Left renal cortex interstitium (tissue), 4 donors: ENCODE measurements at places on chromosomes 13 and 19. TPM values are rescaled to one million over a fixed set of nuclear protein-coding genes. Genes with fewer than 3 reads are reported as not detected.

GRCh38 chr13:19664481-19665230 is 31.2 kb downstream of the MPHOSPH8 start:
- DNase-seq = no peak

DNA sequence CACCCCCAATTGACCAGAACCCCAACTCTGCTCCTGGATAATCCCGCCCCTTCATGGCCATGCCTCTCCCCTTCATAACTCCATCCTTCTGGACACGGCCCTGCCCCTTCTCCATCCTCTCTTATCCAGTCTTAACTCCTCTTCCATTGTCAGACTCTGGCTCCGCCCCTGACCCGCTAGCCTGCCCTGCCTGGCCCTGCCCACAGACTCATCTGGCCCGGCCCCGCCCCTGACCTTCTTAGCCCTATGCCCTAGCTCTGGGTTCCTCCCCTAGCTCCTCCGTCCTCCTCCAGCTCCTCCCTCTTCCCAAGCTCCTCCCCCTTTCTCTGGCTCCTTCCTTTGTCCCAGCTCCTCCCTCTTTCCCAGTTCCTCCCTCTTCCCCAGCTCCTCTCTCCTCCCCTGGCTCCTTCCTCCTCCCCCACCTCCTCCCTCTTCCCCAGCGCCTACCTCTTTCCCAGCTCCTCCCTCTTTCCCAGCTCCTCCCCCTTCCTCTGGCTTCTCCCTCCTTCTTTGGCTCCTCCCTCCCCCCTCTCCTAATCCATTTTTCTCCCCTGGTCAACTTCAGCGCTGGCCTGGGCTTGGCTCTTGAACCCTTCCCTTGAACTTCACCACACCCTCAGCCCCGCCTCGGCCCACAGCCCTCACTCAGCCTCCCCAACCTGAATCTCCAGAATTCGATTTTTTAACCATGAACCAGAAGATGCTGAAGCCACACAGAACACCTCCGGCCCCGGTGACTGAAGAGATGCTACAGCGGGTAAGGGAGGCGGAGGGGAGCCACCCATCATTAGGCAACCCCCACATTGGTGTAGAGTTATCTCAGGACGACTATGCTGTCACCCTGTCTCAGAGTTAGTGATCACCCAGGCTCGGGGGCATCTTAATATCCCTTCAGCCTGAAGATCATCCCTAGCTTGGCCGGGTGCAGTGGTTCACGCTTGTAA is 9.2 kb upstream of the ZNF358 start:
- no peak for DNase-seq

GRCh38 chr13:46521921-46522747 is 30.8 kb upstream of the LRCH1 start:
- DNase-seq = no peak

DNA sequence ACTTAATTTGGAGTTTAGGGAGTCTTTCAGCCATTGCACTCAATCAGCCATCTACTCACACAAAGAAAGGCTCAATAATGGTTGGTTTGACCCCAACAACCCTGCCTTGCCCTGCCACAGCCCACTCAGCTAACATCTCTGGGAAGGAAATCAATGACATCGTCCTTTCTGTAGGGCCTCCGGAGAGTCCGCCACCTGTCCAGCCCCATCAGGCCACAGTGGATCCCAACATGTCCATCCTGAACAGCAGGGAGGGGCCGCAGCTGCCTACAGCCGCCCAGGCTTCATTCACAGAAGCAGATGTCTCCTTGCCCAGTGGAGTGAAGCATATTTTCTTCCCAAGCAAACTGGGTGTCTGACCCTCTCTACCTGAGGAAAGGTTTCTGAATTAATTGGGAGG is 4.2 kb upstream of the CDX2 start:
- DNase-seq = no peak

DNA sequence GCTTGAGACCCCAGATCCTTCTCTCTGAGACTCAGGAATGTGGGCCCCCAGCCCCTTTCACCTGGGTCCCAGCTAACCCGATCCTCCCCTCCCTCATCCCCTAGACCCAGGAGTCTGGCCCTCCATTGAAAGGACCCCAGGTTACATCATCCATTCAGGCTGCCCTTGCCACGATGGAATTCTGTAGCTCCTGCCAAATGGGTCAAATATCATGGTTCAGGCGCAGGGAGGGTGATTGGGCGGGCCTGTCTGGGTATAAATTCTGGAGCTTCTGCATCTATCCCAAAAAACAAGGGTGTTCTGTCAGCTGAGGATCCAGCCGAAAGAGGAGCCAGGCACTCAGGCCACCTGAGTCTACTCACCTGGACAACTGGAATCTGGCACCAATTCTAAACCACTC is 463 bp downstream of the FGF21 start:
- DNase-seq = no peak

DNA sequence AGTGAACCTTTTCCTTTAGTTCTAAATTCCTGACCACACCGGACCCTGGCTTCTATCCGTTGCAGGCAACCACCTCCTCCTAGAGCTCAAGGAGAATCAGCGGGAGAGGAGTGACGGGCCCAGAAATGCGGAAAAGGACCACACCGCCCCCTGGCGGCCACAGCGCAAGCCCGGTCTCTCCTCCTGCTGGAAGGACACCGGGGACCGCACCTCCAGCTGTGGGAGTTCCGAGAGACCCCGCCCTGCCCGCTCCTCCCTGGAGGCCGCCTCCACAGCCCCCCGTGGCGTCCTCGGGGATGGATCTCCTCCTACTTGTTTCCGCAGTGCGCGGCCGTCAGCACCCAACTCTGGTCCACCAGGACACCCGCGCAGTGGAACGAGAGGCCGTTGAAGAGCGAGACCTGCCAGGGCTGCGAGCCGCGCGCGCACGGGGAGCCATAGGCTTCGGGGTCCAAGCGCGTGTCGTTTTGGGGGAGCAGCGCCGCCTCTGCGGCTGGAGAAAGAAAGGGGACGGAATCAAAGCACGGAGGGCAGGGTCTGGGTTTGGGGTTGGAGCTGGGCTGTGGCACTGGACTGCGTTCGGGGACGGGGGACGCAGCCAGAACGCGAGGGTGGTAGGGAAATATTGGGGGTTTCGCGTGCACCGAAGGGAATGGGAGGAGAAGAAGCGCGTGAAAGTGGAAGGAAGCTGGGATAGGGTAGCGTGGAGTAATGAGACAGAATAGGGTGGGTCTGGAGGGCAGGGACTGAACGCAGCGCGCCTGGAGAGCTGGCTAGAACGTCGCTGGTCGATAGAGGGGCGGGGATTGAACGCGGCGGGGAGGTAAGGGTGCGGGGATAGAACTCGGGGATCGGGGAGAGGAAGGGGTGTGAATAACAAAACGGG is 2.5 kb downstream of the KLK10 start:
- no peak for DNase-seq

GRCh38 chr19:31164791-31165251 is 184.4 kb downstream of the TSHZ3 start:
- DNase-seq = no peak

DNA sequence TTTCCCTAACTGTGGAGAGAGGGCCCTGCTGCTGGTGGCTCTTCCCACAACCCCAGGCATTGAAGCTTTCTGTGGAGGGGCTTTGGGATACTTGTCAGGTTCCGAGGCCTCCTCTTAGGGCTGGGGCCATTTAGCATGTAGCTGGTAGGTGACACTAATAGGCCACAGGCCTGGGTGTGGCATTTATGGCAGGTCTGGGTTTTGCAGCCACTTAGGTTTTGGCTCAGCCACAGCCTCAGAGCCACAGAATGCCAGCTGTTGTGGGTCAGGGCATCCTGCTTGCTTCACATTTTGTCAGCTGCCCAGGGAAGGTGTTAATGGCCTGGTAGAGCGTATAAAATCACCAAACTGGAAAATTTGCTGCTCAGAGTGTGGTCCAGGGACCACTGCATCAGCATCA is 15.7 kb downstream of the FAM124A start:
- no peak for DNase-seq

GRCh38 chr19:33713194-33713593 is 83.5 kb upstream of the KCTD15 start:
- DNase-seq = no peak

- no peak for DNase-seq
Observed at GRCh38 chr13:92769046-92769445, 457.6 kb upstream of the GPC6 start.

DNA sequence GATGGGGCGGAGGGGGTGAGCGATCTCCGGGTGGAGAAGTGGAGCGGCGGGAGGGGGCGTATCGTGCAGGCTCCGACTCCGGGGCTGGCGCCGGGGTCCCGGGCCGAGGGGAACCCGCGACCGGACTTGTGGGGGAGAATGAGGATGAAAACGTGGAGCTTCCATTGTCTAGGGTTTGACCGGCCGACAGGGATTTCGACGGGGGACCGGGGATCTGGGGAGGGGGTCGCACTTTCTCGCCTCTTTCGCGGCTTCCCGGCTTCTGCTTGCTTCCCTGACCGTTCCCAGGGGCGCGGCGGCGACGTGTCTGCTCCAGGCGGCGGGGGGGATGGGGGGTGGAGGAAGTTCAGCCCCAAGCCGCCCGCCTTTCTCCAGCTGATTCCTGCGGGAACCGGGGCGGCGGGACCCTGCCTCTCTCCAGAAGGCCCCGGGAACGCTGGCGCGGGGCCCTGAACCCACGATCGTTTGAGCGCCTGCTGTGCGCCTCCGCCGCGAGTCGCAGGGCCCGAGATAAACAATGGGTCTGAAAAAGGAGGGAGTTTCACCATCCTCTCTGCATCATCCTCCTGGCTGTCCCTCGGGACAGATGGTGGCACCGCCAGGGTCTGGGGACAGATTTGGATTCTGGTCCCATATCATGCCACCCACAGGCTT is 790 bp downstream of the TPM4 start:
- DNase-seq = no peak

DNA sequence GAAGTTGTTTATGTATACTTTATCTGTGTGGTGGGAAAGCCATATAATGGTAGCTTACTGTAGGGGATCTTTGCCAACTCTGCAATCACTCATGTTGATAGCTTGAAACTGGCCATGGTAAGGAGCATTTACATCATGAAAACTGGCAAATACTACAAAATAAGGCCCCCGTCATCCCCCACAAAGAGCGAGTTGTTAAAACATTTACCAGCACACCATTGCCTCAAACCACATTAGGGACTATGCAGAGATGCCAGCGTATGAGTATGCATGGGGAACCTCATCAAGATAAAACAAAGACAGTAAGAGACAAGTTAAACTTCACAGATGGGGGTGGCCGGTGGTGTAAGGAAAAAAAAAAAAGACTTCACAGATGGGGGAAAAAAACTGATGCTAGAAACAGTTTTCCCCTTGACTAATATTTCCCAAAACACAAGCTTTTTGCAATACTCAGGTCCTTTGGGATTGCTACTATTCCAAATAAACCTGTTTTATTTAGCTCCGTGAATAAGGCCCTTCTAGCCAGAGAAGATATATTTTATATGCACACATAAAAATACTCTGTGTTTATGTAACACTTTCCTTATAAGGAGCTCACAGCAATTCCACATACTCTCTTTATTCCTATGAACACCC is 70.6 kb upstream of the SERP2 start:
- no peak for DNase-seq

DNA sequence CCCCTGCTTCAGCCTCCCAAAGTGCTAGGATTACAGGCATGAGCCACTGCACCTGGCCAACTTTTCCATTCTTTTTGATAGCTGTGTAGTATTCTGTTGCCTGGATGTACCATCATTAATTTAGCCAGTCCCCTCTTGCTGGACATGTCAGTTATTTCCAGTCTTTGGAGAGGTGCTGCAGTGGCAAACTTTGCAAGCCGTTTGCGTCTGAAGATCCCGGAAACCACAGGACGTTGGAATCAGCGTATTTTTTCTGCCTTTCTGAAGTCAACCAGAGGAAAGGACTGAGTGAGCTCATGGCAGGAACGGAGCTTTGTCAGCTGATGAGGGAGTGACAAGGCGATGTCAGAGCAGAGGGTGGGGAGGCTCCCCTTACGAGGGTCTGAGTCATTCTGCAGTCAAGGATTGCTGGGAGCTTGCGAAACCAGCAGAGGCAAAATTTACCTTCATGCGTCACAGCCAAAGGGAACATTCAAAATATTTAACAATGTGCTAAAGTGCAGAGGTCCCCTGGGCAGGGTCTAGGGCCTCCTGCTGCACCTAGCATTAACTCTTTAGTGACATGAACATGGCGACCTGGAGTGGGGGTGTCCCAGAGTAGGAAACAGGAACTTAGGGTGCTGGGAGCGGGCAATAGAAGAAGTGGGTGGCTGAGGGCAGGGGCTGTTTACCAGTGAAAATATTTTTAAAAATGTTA is 5.6 kb downstream of the C5AR1 start:
- no peak for DNase-seq

GRCh38 chr19:41449079-41449864 is 6.3 kb downstream of the ERICH4 start:
- peak; percentile 42 for DNase-seq

DNA sequence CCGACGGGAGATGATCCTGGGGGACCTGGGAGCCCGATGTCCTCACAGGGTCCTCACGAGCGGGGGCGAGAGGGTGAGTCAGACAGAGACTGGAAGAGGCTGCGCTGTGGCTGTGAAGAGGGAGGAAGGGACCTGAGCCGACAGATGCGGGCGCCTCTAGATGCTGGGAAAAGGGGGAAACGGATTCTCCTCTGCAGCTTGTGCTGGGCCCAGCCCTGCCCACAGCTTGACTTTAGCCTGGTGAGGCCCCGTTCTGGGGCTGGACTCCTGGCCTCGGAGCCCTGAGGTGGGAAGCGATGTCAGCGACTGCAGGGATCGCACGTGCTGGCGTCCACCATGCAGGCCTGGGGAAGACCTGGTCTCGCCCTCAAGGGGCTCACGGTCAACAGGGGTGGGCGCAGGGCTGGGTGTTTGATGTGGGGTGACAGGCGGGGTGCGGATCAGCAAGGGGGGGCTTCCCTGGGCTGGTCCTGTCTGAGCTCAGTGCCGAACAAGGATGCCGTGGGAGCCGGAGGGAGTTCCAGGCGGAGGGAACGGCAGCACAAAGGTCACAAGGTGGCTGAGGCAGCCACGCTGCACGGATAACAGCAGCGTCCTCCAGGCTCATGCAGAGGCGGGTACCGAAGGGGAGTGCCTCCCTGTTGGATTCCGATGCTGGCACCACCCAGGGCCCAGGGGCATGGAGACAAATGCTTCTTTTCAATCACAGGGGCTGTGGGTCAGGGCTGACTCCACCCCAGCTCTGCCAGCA is 31.8 kb downstream of the PIP5K1C start:
- no peak for DNase-seq

DNA sequence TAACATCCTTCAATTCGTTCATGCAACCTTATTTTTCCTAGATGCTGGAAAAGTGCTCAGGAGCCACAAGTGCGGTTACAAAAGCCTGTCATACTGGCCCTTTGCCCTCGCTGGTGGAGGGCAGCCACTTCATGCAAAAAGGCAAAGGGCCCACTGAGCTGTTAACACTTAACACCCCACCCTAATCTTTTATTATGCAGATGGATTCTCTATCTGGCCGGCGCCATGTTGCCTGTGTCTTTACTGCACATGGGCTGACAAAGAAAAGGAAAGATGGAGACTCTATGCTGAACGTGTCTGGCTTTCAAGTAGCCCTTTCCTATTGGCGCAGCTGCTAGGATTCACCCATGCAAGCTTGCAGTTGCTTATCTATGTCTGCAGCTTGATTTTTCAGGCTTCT is 10.8 kb downstream of the OR7D2 start:
- no peak for DNase-seq

NKPD1 gene
- polyA plus RNA-seq = 0.18 TPM

OLFM4 gene
- polyA plus RNA-seq = 0.47 TPM

CD33 gene
- 1.6 TPM for polyA plus RNA-seq

BST2 gene
- polyA plus RNA-seq = 121 TPM

SHD gene
- polyA plus RNA-seq = 3.3 TPM

ERICH6B gene
- 0.88 TPM for polyA plus RNA-seq

TMEM190 gene
- not detected for polyA plus RNA-seq

BRME1 gene
- polyA plus RNA-seq = 6.6 TPM

ZNF701 gene
- polyA plus RNA-seq = 15.3 TPM

TTC9B gene
- polyA plus RNA-seq = 0.07 TPM

MTUS2 gene
- polyA plus RNA-seq = 0.81 TPM

MAB21L1 gene
- polyA plus RNA-seq = 0.08 TPM
